EH (cell line): ENCODE measurements at places on chromosomes 5 and 9.

- no peak for DNase-seq
Observed at GRCh38 chr5:36552651-36553393, 53.6 kb upstream of the SLC1A3 start.

DNA sequence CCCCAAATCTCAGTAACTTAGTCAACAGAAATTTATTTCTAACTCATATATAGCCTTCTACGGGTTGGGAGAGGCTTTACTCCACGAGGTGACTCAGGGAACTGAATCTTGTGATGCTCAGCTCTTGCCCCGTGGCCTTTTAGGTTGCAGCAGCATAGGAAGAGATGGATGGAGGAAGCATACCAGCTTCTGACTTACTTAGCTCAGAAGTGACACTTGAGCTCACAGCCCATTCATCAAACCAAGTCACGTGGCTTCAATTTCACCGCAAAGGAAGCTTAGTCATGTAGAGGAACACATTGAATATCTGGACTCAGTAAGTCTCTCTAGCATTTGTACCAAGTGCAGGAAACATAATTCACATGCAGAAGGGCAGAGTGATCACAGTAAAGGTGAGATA lies 124.1 kb upstream of the KCNN2 start:
- DNase-seq: peak; percentile 90

DNA sequence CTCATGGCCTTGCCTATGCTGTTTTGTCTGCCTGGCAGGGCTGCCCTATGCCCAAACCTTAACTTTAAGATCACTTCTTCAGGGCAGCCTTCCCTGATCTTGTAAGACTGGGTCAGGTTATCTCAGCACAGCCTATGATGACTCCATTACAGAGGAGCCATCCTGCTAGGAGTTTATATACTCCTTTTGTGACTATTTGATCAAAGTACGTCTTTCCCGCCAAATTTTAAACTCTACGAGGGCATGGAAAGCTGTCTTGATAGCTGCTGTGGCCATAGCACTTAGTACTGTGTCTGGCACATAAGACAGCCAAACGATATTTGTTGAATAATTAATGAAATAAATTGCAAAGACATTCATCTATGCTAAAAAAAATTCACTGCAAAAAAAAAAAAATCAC lies 60.6 kb downstream of the PPP2R2B start:
- DNase-seq: no peak

GRCh38 chr5:163252950-163253349 lies 184.4 kb upstream of the CCNG1 start:
- no peak for DNase-seq

DNA sequence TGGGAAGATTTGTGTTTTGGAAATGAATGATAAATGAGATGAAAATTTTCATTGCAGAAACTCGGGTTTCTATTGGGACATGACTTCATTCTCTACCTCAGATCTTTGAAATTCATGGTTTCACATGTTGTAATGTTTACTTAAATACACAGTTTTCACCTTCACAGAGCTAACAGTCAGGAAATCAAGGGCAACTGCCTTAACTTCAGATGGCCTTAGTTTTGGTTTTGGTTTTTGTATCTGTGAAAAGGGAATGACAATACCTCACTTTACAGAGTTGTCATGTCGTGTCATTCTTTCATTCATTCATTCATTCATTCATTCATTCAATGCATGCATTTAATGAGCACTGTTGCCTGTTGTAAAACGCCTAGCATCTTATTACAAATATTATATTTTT lies 41.9 kb downstream of the NIM1K start:
- no peak for DNase-seq

DNA sequence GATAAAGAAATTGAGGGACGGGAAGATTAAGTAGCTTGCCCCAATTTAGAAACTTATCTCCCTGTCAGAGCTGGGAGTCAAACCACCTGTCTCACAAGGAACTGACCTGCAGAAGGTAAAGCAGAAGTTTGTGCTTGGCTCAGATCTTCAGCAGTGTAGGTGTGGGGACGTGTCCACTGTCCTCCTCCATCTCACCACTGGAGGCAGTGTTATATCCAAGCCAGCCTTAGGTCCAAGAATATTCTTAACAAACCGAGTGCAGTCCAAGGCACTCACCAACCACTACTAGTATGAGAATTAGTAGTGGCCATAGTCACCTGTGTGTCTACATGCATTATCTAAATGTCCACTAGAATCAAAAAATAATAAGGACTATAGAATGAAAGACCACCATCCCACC lies 86.3 kb upstream of the IRX1 start:
- no peak for DNase-seq

DNA sequence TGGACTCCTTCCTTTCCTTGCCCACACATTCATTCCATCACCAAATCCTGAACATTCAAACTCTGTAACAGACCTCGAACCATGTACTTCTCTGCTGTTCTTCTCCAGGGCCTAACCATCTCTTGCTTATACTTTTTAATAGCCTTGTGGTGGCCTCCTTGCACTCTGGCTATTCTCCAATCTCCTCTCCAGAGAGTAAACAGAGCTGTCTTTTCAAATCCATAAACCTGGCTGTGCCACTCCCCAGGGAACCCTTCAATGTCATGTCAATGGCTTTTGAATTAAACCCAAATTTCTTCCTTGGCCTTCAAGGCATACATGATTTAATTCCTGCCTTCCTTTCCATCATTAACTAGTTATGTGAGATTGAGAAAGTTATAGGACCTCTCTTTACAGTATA lies 277.6 kb upstream of the EFNA5 start:
- DNase-seq: no peak

GRCh38 chr9:88852794-88853193 lies 138.5 kb upstream of the S1PR3 start:
- DNase-seq: peak; percentile 98

- peak; percentile 61 for DNase-seq
Observed at GRCh38 chr5:32916648-32917047, 205.5 kb downstream of the NPR3 start.

GRCh38 chr5:112921026-112921832 lies 798 bp downstream of the REEP5 start:
- peak; percentile 77 for DNase-seq

GRCh38 chr5:122421374-122422079 lies 109.5 kb downstream of the SNCAIP start:
- DNase-seq: no peak

DNA sequence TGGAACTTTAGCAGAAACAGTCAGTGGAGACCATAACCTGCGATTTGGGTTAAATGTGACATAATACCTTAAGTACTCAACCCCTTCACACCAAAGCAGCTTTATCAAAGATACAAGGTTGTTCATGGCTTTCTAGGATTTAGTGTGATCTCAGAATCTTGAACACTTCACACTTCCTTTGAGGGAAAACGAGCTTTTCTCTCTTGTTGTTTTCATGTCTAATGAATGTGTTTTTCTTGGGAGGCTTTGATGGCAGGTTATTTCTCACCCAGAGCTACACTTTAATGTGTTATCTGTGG lies 437.0 kb downstream of the TMEM232 start:
- DNase-seq: no peak

DNA sequence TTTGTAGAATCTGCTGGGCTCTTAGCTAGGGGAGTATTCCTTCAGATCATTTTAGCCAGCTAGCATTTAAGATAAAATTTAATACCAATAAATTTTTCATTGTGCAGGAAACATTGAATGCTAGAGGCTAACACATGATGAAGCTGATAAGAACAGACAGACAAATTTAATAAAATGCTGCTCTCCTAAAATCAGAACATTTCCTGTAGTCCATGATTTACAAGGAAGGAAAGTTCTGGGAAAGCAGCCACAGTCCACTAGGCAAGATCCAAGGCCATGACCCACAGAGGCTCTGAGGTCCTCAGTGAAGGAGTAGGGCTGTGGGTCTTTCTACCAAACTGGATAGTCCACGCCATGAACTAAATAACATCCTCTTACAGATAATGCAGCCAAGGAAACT lies 253.0 kb downstream of the ICE1 start:
- DNase-seq: no peak

DNA sequence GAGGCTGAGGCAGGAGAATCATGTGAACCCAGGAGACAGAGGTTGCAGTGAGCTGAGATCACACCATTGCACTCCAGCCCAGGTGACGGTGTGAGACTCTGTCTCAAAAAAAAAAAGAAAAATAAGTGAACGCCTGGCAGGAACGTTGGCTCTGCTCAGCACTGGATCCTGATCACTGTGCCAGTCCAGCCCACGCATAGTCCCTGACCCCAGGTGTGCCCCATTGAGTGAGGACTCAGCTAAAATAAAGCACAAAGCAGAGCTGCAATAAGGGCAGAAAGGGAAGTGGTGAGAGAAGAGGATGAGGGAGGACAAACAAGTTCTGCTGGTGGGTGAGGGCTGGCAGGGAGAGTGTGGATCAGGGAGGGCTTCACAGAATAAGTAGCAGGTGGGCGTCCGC lies 4.3 kb downstream of the GRHPR start:
- no peak for DNase-seq
